Occipital lobe (tissue), 3 donors: ENCODE measurements at places on chromosomes 3 and 15. TPM values are rescaled to one million over a fixed set of nuclear protein-coding genes. Genes with fewer than 3 reads are reported as not detected.

Gene GOLGA6D
- total RNA-seq, result not detected

Gene KNG1
- total RNA-seq, result not detected

Gene FILIP1L
- 1.2 TPM for total RNA-seq

Gene ADGRG7
- total RNA-seq, result not detected

Gene MNS1
- total RNA-seq, result 1.9 TPM

GRCh38 chr3:156668073-156668763 is 6.2 kb upstream of the TIPARP start:
- DNase-seq, result no peak

DNA sequence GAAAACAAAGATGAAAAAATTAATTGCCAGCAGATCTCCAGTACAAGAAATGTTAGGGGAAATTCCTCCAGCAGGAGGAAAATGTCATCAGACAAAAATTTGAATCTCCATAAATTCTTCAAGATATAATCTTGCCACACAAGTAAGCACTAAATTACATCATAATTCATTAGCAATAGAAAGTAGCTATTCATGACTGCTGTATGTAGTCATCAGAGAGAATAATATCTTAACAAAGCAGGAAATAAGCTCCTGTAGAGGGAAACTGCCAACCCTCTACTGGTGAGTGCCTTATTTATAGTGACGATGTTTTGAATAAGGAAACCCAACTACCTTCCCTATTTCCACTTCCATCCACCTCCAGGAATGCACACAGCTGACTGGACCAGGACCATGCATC is 15.8 kb upstream of the SLC27A2 start:
- no peak for DNase-seq

- no peak for DNase-seq
Observed at GRCh38 chr15:29904757-29905417, 82.6 kb upstream of the TJP1 start.

GRCh38 chr3:31041161-31041978 is 146.9 kb upstream of the GADL1 start:
- DNase-seq, result no peak
